GM18507 (cell line): ENCODE measurements at places on chromosomes 2 and 18.

- peak; percentile 73 for DNase-seq
These were observed 43.0 kb upstream of the SLC1A4 start for GRCh38 chr2:64945973-64946768.

DNA sequence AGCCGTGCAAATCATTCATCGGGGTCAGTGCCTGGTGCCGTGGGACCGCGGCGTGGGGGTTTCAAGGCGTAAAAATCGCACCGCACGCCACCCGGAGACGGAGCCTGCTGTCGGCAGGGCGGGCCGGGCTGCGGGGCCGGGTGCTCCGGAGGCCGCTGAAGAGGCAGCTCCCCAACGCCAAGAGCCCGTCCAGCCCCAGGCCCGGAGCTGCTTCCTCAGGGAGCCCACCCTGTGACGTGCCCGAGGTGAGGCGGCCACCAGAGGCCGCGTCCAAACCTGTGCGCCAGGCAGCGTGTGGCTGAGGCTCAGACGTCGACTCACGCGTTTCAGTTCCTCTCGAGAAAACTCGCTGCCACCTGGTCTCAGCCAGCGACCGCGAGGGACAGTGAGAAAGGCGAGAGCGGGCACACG, 98.1 kb downstream of the NFATC1 start:
- DNase-seq: no peak

- DNase-seq: no peak
These were observed 19.1 kb downstream of the EIF2AK3 start for GRCh38 chr2:88608184-88608583.

DNA sequence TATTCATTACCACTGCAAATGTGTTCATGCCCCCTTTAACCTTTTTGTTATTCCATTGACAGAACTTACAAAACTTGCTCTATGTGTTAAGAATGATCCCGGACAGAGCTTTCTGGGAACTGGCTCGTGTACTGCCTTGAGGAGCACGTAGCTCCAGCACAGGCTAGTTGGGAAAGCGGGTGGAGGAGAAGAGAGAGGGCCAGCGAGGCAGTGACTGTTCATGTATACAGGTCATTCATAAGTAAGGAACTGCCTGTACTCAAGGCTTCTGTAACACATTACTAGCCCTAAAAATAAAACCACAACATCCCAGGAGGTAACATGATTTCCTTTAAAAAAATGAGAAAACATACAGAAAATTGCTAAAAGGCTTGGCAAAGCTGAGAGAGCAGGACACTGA, 109.0 kb downstream of the STK39 start:
- no peak for DNase-seq

GRCh38 chr2:41710944-41711343, 336.9 kb upstream of the PKDCC start:
- DNase-seq: no peak

GRCh38 chr2:38981670-38982357, 92.1 kb downstream of the ARHGEF33 start:
- DNase-seq: no peak

DNA sequence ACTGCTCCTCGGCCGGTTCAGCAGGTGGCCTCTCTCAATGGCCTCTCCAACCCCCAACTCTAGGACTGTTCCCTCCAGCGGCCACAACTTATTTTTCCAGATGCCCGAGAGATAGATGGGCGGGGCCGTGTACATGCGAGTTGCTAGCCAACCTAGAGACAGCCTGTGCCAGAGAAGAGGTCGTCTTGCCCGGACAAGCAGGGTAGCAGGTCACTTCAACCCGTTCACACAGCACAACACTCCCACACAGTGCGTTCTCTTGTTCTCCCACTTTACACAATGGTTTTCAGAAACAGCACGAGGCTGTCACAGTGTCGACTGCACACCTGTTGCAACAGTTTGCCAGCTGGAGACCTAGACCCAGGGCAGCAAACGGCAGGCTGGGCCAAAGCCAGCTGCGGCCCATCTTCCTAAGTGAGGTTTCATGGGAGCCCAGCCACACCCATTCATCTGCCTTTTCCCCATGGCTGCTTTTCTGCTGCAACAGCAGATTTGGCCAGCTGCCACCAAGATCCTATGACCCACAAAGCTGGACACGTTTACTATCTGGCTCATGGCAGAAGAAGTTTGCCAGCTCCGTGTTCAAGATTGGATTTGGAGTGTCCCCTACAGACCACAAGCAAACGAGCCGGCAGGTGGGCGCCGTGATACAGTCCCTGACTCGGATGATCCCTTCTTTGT, 7.3 kb upstream of the PRLH start:
- DNase-seq: no peak

DNA sequence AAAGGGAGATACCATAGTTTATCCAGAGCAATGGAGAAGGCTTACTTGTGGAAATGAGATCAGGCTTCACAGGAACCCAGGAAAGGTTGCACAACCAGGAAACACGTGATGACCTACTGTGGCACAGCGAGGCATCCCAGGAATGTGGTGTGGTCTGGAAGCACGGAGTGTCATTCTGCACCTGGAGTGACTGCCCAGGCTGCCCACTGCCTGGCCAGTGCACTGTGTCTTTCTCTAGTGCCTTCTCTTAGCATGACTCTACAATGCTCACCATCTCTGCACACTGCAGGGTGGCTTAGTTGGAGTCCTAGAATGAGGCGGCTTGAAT, 48.9 kb downstream of the CHST9 start:
- no peak for DNase-seq

DNA sequence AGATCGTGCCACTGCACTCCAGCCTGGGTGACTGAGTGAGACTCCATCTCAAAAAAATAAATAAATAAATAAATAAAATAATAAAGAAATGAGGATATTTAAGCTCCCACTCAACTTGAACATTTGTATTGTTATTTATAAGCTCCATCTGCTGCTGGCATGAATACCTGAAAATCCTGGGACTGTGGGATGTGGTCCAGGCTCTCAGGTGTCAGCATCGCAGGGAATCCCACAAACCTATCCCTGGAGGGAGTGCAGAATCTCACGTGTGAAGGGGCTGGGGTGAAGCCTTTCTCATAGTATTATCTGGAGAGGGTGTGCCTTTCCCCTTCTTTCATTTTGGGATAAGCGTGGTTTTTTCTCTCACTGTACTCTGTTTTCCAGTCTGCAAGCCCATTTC, 47.4 kb upstream of the POLE4 start:
- DNase-seq: no peak

DNA sequence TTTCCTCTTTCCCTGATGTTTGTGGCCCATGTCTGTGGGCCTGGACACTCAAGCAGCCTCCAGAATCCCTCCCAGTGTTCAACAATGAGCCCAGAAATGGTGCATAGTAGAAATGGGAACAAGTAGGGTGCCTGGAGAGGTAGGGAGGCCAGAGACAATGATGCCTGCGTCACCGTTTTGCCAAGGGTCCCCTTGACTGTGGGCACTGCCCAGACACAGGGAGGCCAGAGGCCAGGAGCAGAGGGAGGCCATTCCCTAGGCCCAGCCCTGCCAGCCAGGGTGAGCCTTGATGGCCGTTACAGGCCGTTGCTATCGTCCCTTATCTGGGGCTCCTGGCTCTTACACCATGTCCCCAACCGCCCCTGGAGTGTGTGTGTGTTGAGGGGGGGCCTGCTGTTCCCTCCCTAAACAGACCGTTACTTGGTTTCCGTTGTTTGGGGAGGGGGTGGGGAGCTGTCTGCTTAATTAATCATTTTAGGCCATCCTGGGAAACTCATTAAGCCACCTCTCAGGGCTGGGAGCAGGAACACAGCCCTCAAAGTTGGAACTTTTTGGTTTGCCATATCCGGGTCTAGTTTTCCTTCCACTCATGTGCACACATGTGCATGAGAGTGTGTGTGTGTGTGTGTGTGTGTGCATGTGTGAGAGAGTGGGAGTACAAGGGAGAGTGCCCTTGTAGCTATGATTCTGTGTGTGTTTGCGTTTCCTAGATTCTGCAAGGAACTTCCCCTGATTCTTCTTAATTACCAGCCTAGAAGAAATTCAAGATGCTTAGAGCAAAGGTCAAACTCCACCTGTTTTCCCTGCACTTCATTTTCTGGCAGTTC, 135.2 kb upstream of the HAAO start:
- DNase-seq: no peak

- DNase-seq: no peak
These were observed 106.3 kb downstream of the ACVR1 start for GRCh38 chr2:157769856-157770255.
